Activated CD8-positive, alpha-beta memory T cell treated with anti-CD3 and anti-CD28 coated beads, Interleukin-2, amount 10 ng/mL, durations not matched to agents 7 days and 5 days (primary cell): ENCODE measurements at places on chromosomes 5 and 9.
A peak's percentile ranks its signal among the peaks of the same experiment; 100 is the strongest.

GRCh38 chr5:124262991-124263571 lies 483.4 kb downstream of the ZNF608 start:
- H3K36me3 ChIP-seq = no peaks in the 10 kb centered on the region
- H3K4me1 ChIP-seq = no peaks in the 10 kb centered on the region
- DNase-seq = no peak
- H3K4me3 ChIP-seq = no peak overlapping the region

DNA sequence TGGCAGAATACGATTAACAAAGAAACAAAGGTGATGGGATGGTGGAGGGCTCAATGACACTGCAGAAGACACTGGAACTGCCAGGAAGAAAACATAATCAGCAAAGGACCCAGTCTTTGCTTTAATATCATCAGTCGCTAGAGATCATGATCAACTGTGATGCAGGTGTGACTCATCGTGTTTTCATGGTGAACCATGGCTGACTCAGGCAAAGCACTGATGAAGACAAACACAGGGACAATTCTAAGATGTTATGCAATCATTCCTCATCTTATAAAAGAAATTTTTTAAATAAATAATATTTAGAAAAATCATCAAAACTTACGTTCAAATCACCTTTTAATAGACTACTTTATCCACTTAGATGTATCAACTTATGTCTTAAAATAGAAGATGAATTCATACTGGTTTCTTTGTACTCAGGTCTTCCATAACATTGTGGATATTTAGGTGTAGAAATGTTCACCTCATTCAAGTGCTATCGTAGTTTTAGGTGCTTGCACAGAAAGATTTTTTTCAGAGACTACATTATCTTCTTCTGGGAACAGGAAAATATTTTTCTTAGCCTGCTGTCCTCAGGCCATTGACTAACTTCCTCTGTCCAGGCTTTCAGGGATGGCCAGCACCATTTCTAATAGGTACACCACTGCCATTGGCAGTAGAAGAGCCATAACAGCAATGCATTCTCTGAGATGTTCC lies 673.4 kb upstream of the MEF2C start:
- H3K4me1 ChIP-seq = no peaks in the 10 kb centered on the region
- H3K36me3 ChIP-seq = no peaks in the 10 kb centered on the region
- no peak for DNase-seq
- H3K4me3 ChIP-seq = no peak overlapping the region
- H3K27ac ChIP-seq = no peak overlapping the region

- no peaks in the 10 kb centered on the region for H3K36me3 ChIP-seq
- DNase-seq = no peak
- no peaks in the 10 kb centered on the region for H3K27me3 ChIP-seq
- no peak overlapping the region for H3K27ac ChIP-seq
- H3K4me3 ChIP-seq = no peak overlapping the region
These were observed 226.4 kb downstream of the KIAA0825 start for GRCh38 chr5:94391996-94392395.

GRCh38 chr5:180421672-180422071 lies 68.5 kb upstream of the GFPT2 start:
- no peaks in the 10 kb centered on the region for H3K27me3 ChIP-seq
- H3K36me3 ChIP-seq = no peaks in the 10 kb centered on the region
- no peak overlapping the region for H3K4me3 ChIP-seq
- no peak overlapping the region for H3K27ac ChIP-seq
- DNase-seq = no peak
- no peaks in the 10 kb centered on the region for H3K4me1 ChIP-seq

DNA sequence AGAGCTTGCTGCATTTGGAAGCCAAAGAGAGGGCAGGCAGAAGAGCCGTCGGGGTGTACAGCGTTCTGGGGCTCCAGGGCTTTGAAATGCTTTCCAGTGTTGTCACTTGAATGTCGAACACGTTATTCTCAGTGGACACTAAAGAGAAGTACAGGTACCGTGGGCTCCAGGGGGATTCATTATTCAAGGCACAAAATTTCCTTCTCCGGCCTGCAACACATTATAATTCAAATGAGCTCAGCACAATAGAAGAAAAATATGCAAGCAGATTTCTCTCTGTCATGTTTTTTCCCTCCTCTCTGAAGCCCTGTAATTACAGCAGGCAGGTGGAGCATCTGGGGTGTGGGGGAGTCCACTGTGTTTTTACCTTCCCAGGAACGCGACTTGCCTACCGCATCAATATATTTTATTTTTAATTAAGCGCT lies 293.1 kb downstream of the ZSWIM6 start:
- no peak overlapping the region for H3K27ac ChIP-seq
- H3K4me1 ChIP-seq = peaks cover 6% of the 10 kb centered on the region
- H3K36me3 ChIP-seq = no peaks in the 10 kb centered on the region
- no peak overlapping the region for H3K4me3 ChIP-seq
- DNase-seq = no peak

- peaks cover 3% of the 10 kb centered on the region for H3K27me3 ChIP-seq
- no peak for DNase-seq
- H3K36me3 ChIP-seq = peaks cover 29% of the 10 kb centered on the region
- peaks cover 50% of the 10 kb centered on the region for H3K4me1 ChIP-seq
These were observed 517 bp upstream of the EXOSC2 start for GRCh38 chr9:130693101-130693425.

DNA sequence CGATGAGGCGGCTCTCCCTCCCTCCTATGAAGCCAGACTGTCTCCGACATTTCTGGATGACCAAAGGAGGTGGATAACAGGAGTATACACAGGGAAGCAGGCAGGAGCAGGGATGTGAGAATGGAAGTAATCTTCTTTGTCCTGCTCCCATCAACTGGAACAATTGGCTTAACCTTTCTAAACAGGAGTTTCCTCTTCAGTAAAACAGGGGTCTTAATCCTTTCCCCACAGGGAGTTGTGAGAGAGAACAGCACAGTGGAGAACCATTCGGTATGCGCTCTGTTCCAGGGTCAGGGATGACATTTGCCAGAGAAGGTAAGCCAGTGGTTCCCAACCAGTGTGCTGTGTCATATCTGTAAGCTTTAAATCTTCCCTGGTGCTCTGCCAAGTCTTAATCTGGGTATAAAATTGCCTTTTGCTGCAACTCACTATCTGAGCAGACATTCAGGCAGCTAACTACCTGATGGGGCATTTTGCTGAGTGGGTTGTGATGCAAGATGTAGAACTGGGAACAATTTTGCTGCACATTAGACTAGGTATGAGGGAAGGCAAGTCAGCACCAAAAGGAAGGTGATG lies 294.8 kb upstream of the KIF2A start:
- no peaks in the 10 kb centered on the region for H3K4me1 ChIP-seq
- no peaks in the 10 kb centered on the region for H3K27me3 ChIP-seq
- H3K36me3 ChIP-seq = no peaks in the 10 kb centered on the region
- no peak overlapping the region for H3K27ac ChIP-seq

DNA sequence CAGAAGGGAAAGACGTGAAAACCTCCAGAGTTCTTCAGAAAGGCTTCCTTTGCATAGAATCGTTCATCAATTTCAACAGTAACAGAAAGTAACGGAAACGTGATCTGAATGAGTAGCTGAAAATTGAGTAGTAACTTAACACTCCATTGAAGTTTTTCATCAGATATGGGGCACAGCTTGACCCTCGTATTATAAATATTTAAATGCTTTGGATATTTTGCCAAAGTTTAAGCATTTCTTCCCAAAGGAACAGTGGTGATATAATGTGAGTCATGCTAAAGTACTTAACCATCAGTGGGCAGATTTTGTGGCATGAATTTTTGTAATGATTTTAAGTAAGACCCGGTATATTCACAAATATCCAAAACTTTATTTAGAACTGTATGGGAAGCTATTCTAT lies 67.4 kb upstream of the ADAMTS19 start:
- no peaks in the 10 kb centered on the region for H3K27me3 ChIP-seq
- no peak overlapping the region for H3K27ac ChIP-seq
- no peak for DNase-seq
- H3K4me1 ChIP-seq = no peaks in the 10 kb centered on the region
- no peaks in the 10 kb centered on the region for H3K36me3 ChIP-seq

DNA sequence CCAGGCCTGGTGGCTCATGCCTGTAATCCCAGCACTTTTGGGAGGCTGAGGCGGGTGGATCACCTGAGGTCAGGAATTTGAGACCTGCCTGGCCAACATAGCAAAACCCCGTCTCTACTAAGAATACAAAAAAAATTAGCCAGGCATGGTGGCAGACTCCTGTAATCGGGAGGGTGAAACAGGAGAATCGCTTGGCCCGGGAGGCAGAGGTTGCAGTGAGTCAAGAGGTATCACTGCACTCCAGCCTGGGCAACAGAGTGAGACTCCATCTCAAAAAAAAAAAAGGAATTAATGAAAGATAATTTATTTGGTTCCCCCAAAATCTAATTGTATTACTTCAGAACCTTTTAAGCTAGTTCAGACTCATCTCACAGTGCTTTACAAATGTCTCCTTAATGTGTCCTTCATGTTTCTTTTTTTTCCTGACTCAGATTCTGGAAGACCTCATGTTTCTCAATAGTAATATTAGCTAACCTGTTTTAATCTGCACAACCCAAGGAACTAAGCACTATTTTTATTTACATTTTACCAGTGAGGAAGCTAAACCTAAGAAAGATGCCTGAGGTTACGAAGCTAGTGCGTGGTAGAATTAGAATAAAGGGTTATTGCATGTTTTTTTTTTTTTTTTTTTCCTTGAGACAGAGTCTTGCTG lies 15.1 kb downstream of the FAF2 start:
- H3K36me3 ChIP-seq = peaks cover 18% of the 10 kb centered on the region
- H3K4me1 ChIP-seq = peaks cover 7% of the 10 kb centered on the region
- no peak overlapping the region for H3K27ac ChIP-seq
- DNase-seq = no peak
- H3K4me3 ChIP-seq = no peak overlapping the region
- no peaks in the 10 kb centered on the region for H3K27me3 ChIP-seq

DNA sequence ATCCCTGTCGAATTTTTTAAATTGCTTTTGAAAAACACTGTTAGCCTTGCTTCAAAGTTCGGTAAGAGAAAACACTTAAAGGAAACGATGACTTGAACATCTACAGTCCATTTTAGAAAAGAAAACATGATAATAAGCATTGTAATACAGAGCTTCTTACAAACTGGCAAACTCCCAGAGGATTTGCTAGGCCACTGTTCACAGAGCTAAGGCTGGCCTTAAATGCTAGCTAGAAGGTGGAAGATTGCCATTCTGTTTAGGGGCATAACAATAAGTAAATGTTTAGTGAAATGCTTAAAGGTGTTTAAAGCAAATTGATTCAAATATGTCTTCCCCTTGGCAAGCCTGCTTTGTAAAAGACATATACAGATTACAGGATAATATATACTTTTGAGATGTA lies 169.6 kb downstream of the TLE4 start:
- no peak overlapping the region for H3K4me3 ChIP-seq
- no peaks in the 10 kb centered on the region for H3K4me1 ChIP-seq

DNA sequence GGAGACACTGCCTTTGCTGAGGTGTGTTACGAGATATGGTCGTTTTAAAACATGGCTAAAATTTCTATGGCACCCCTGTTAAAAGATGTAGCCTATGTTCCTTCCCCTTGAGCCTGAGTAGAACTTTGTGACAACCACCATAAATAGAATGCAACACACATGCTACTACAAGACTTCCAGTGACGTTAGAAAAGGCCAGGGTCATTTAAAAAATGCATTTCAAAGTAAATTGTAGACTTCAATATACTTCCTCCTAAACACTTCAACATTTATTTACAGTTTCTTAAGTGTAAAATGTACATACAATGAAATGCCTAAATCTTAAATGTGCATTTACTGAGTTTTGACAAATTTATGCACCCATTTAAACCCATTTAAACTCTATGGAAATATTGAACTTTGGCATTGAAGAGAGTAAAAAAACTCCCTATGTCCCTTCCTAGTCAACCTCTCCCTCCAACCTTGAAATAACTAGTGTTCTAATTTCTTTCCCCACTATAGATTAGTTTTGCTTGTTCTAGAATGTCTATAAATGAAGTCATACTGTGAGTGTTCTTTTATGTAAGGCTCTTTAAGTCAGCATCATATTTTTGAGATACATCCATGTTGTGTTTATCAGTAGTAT lies 160.5 kb downstream of the SLC12A2 start:
- no peaks in the 10 kb centered on the region for H3K4me1 ChIP-seq
- no peak for DNase-seq
- no peaks in the 10 kb centered on the region for H3K36me3 ChIP-seq
- peaks cover 4% of the 10 kb centered on the region for H3K27me3 ChIP-seq
- H3K4me3 ChIP-seq = no peak overlapping the region

DNA sequence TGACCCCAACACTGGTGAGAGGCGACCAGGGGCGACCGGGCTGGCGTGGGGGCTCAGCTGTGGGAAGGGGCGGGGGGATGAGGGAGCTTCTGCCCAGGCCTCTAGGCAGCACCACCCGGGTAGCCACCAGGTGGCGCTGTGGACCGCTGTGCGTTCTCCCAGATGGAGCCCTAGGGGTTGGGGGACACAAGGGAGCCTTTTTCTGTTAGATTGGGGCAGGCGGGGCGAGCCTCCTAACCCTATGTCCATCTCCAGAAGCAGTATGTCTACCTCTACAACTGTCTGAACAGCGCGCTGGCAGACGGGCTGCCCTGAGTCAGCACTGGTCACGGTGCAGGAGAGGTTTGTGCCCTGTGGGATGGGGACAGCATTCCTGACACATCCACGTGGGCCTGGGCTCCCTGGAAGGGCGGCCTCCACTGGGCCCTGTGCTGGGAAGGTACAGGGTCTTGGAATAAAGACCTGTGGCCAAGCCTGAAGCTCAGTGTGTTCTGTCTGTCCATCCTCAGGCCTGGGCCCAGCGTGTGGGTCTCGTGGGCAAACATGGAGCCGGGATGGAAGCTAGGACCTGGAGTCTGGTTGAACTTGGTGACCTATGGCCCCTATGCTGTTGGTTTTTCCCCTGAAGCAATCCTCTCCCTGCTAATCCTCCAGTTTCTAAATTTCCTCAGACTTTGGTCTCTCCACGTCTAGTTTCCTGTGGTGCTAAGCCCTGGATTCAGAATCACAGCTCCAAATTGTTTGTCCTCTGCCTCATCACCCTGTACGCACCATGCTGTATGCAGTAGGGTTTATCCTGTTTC lies 23.1 kb upstream of the SPTLC1 start:
- peak; percentile 81 for DNase-seq
- no peak overlapping the region for H3K4me3 ChIP-seq
- no peaks in the 10 kb centered on the region for H3K36me3 ChIP-seq
- peaks cover 17% of the 10 kb centered on the region for H3K4me1 ChIP-seq
